ENCODE measurements at places on chromosomes 2 and 18.

DNA sequence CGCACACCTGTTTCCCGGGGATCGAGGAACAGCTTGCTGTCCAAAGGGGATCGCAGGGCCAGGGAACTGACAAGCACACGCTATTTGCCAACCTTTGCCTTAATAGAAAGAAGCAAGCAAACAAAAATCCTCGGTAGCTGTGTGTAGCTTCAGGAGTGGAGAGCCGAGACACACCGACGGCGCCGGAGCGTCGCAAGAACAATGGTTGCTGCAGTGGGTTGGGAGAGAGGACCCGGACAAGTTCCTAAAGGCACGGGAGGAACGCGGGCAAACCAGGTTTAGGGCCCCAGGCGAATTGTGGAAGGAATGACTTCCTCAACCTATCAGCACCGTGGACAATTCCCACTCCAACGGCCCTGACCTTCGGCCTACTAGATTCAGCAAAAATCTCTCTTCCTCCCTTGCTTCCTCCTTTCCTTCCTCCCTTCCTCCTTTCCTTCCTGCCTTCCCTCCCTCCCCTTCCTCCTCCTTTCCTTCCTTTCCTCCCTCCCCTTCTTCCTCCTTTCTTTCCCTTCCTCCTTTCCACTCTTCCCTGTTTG lies 4.9 kb upstream of the NEUROD1 start:
- no peak for DNase-seq

DNA sequence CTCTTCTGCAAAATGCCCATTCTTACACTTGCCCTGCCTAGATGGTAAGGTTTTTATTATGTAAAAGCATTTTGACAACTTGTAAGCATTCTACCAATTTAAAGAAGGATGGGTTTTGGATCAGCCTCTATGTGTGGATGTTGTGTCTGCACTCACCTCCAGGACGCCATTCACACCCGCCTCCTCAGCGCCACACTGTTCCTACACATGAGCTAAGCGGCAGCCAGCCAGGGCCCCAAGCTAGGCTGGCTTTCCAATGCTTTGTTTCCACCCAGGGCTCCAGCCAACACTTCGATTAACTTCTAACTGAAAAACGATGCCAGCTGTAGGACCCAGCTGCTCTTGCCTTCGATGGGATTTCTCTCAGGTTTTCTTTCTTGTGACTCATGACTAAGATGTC lies 73.3 kb upstream of the FZD7 start:
- no peak for DNase-seq

DNA sequence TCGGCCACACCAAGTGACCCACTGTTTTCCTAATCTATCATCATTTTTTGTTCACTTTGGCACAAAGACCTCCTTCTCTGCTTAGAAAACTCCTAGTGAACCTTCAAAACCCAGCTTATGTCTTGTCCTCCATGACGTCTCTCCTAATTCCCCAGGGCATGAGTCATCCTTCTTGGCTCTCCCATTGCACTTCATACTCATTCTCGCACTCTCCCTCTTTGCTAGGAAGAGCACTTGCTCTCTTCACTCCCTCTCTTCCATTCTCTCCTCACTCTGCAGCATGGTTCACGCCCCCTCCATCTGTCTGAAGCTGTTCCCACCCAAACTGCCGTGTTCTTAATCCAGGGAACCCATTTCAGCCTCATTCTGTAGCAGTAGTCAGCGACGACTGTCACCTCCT lies 103.9 kb downstream of the MRO start:
- DNase-seq: no peak

DNA sequence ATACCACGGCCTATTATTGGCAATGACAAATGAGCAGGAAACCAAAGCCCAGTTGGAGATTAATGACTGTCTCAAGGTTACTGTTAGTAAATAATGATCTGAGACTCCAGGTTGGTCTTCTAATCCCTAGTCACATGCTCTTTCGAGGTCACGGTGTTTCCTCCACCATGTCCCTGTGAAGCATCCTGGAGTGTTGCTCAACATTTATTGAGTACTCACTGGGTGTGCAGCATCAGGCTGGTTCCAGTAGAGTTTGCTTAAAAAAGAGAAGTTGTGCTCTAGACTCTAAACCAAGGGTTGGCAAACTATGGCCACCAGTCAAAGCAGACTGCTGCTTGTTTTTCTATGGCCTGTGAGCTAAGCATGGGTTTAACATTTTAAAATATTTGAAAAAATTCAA lies 263.8 kb upstream of the ATP5MC3 start:
- DNase-seq: no peak

- DNase-seq: no peak
Measured at GRCh38 chr2:37894601-37895000, 30.5 kb upstream of the RMDN2 start.

DNA sequence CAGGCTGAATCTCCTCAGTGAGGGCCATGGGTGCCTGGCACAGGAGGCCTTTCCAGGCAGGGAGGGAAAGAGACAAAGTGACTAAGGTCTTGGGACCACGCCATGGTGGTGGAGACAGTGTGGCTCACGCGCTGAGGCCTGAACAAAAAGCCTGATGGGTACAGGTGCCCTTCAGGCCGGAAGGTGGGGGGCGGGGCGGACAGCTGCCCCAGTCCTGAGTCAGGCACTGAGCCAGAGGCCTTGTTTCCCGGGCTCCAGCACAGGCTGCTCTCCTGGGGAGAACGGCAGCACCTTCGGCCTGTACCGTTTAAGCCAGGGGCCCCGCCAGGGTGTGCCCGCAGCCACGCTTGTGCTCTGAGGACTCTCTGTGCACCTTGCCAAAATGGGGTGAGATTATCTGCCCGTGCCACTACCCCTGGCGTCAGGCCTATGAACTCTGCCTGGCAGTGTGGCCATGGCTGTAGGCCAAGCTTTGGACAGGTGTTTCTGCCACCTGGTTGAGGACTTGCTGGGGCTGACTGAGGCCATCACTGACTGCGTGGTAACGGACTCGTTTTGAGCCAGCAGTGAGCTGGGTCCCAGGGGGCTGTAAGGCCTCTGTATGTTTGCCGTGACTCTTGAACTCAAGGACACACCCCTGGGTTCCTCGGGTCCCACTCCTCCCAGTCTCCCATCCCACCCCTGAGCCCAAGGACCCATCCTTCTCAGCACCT lies 31.7 kb upstream of the DNMT3A start:
- DNase-seq: no peak
